Mammary microvascular endothelial cell (primary cell): ENCODE measurements at places on chromosomes 4 and X. TPM values are rescaled to one million over a fixed set of nuclear protein-coding genes. Genes with fewer than 3 reads are reported as not detected.

Gene ASIC5
- total RNA-seq = not detected in 2 replicates

Gene GPR173
- total RNA-seq = 0.84 and 0.93 TPM in 2 replicates

Gene COX7B2
- total RNA-seq = not detected in 2 replicates

Gene VCX3B
- total RNA-seq = not detected in 2 replicates

Gene CPEB2
- total RNA-seq = 6.5 and 8.7 TPM in 2 replicates

Gene GPC3
- total RNA-seq = not detected in 2 replicates

Gene RASL11B
- not detected in 2 replicates for total RNA-seq

Gene HGFAC
- total RNA-seq = not detected in 2 replicates

Gene HEPH
- total RNA-seq = 0.20 and 1.5 TPM in 2 replicates

Gene FUNDC1
- total RNA-seq = 14.2 and 16.5 TPM in 2 replicates

Gene MGAT4D
- not detected in 2 replicates for total RNA-seq

Gene GLRA2
- not detected in 2 replicates for total RNA-seq

Gene SH3TC1
- total RNA-seq = 83.9 and 89.1 TPM in 2 replicates

Gene CTAG1B
- total RNA-seq = not detected in 2 replicates

Gene SYNPO2
- 0.27 and 0.30 TPM in 2 replicates for total RNA-seq

Gene CSN2
- total RNA-seq = not detected in 2 replicates

Gene CXCL8
- 247 and 254 TPM in 2 replicates for total RNA-seq

Gene SLITRK4
- total RNA-seq = 4.2 and 6.7 TPM in 2 replicates

Gene S100P
- 0.10 TPM in 1 of 2 replicates, not detected in the other for total RNA-seq

Gene AIFM1
- total RNA-seq = 17.3 and 21.3 TPM in 2 replicates

Gene COX18
- total RNA-seq = 19.0 and 29.1 TPM in 2 replicates

Gene HERC5
- total RNA-seq = 5.0 and 6.2 TPM in 2 replicates

Gene ZAR1
- not detected in 2 replicates for total RNA-seq

Gene CYTL1
- 118 and 121 TPM in 2 replicates for total RNA-seq

Gene ADH1C
- total RNA-seq = not detected in 2 replicates

Gene CSAG3
- total RNA-seq = not detected in 2 replicates

Gene FGG
- total RNA-seq = not detected in 2 replicates

Gene CABS1
- not detected in 2 replicates for total RNA-seq

Gene DOCK11
- 0.60 and 1.1 TPM in 2 replicates for total RNA-seq

Gene AREG
- 0.74 and 0.87 TPM in 2 replicates for total RNA-seq

Gene TCP11X1
- total RNA-seq = not detected in 2 replicates

Gene ANOS1
- 0.53 and 0.98 TPM in 2 replicates for total RNA-seq

Gene VGLL1
- not detected in 2 replicates for total RNA-seq

Gene MAGEA10
- not detected in 2 replicates for total RNA-seq

Gene CPZ
- not detected in 2 replicates for total RNA-seq

Gene EPGN
- not detected in 2 replicates for total RNA-seq

Gene FAT4
- total RNA-seq = 14.6 and 19.2 TPM in 2 replicates

Gene PPARGC1A
- total RNA-seq = not detected in 2 replicates

Gene JADE1
- 13.1 and 13.7 TPM in 2 replicates for total RNA-seq

Gene RBMXL3
- total RNA-seq = not detected in 2 replicates
